OCI-LY7 (cell line): ENCODE measurements at places on chromosomes 3 and 15. TPM values are rescaled to one million over a fixed set of nuclear protein-coding genes. Genes with fewer than 3 reads are reported as not detected.

GRCh38 chr3:111068574-111068973 lies 3.0 kb upstream of the NECTIN3 start:
- no peak for DNase-seq

GRCh38 chr3:23439080-23439479 lies 236.0 kb downstream of the UBE2E2 start:
- DNase-seq: no peak

DNA sequence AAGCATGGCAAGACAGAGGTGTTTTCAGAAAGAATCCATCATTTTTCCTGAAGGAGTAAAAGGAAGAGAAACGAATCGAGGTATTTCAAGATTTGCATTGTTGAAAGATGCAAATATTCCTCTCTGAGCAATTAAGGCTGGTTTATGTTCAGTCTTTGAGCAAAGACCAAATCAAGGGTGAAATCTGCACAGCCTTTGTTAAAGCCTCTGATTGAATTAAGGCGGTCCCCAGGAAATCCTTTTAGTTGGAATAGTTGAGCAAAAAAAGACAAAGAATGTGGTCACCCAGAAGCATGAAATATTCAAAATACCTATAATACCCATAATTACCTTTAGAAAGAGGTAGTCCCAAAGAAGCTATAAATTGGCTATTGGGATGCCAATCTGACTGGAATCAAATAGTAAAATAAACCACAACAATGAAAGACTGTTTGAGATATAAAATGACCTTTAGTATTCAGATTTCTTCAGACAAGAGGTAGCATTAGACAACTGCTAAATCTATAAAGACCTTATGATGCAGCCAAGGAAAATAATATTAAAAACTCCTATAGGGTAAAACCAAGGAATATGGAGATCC lies 1218.1 kb downstream of the ROBO2 start:
- no peak for DNase-seq

GRCh38 chr15:63860155-63860554 lies 26.4 kb upstream of the HERC1 start:
- DNase-seq: peak; percentile 21

- DNase-seq: no peak
Observed at GRCh38 chr3:184796551-184796950, 15.4 kb upstream of the VPS8 start.

DNA sequence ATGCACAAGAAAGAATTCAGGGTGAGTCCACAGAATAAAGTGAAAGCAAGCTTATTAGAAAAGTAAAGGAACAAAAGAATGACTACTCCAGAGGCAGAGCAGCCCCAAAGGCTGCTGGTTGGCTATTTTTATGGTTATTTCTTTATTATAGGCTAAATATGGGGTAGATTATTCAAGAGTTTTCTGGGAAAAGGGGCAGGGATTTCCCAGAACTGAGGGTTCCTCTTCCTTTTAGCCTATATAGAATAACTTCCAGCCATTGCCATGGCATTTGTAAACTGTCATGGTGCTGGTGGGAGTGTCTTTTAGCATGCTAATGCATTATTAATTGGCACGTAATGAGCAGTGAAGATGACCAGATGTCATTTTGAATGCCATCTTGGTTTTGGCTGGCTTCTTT lies 13.6 kb downstream of the GLDN start:
- no peak for DNase-seq

GRCh38 chr3:5499404-5499803 lies 311.9 kb downstream of the EDEM1 start:
- DNase-seq: no peak

GRCh38 chr3:108664266-108664665 lies 74.7 kb downstream of the DZIP3 start:
- no peak for DNase-seq

GRCh38 chr3:106065831-106066230 lies 197.0 kb upstream of the CBLB start:
- no peak for DNase-seq

- DNase-seq: no peak
Observed at GRCh38 chr15:62035256-62035924, 24.9 kb downstream of the VPS13C start.

GRCh38 chr3:171258316-171258715 lies 201.9 kb downstream of the TNIK start:
- no peak for DNase-seq

GRCh38 chr15:72782274-72783003 lies 1.1 kb downstream of the ADPGK start:
- no peak for DNase-seq

DNA sequence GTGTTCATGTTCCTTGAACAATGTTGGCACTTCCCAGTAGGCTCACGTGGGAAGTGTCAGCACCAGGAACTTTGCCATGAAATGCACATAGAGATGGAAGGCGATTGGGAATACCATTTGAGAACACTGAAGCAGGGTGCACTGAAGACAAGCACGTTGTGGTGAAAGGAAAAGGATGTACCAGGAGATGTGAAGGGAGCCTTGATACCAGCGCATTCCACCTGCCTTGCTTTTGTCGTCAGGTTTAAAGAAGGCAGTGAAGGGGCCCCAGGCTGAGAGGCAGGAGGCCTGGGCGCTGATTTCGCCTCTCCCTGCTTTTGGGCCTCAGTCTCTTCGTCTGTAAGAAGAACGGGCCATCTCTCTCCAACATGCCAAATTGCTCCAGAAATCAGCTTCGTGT lies 194.5 kb upstream of the HES1 start:
- DNase-seq: no peak

- no peak for DNase-seq
Observed at GRCh38 chr3:138348754-138349739, 668 bp downstream of the MRAS start.

GRCh38 chr3:188097791-188098190 lies 56.2 kb upstream of the LPP start:
- peak; percentile 90 for DNase-seq

- no peak for DNase-seq
Observed at GRCh38 chr15:61387675-61388074, 158.6 kb upstream of the RORA start.

DNA sequence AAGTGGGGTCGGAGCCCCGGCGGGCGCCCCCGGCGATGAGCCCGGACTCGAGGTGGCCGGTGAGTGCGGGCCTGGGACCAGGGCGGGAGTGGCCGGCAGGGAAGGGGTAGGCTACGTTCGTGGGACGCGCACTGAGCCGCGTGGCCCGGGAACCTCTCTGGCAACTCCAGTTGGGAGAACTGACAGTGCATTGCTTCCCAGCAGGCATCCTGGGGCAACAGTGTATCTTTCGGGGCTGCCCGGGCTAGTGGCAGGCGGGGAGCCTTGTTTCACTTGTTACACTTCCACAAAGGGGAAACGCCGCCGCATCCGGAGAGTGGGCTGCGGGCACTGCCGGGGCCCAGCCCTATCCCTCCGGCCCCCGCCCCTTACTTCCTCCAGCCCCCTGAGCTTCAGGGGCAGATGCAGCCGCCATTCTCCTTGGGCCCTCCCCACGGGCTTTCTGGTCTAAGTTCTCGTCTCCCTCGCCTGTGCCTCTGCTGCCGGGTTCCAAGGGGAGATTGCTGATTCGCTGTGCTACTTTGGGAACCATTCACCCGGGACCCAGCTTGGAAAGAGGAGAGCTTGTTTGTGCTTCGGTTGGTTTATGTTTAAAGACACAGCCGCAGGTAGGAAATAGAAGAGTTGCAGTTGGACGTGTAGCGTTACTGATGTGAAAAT lies 675 bp downstream of the BRPF1 start:
- DNase-seq: peak; percentile 19

DNA sequence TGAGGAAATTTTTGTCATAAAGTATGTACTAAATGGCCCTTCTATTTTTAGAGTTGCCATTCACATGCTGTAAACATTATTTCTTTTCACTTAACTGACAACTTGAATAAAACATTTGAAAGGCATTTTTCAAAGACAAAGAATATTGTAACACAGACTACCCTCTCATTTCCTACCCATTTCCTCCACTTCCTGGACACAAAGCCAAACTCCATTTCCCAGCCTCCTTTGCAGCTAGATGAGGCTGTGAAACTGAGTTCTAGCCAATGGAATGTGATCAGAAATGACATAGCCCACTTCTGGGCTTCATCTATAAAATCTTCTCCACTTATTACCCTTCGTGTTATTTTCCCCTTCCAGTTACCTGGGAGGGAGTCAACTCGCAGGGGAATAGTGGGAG lies 288.9 kb upstream of the DPH6 start:
- no peak for DNase-seq

GRCh38 chr3:60514085-60514649 lies 737.1 kb downstream of the FHIT start:
- no peak for DNase-seq

GRCh38 chr3:182508919-182509711 lies 284.2 kb upstream of the ATP11B start:
- DNase-seq: peak; percentile 76

- no peak for DNase-seq
Observed at GRCh38 chr3:166526881-166527280, 689.7 kb upstream of the BCHE start.

GRCh38 chr3:184316792-184317191 lies 2.4 kb downstream of the EIF4G1 start:
- DNase-seq: no peak

DNA sequence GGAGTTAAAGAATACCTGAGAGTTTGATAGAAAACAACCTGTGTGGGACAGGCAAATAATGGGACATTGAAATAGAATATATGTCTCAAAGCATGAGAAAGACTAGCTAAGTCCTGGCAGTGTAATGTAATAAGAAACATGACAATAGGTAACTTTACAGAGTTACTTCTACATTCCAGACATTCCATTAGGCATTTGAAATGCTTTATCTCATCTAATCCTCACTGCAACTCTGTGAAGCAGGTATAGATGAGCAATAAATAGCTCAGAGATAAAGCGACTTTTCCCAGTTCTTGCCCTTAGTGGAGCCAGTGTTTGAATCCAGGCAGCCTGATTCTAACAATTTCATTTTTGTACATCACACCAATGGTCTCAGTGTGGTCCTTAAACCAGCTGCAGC lies 76.8 kb downstream of the CPNE4 start:
- no peak for DNase-seq

The MBD4 gene
- total RNA-seq: 74.6 and 86.1 TPM in 2 replicates

The GOLGA8S gene
- total RNA-seq: 0.09 and 0.10 TPM in 2 replicates

The STX19 gene
- not detected in 2 replicates for total RNA-seq

The MYLK gene
- not detected in 2 replicates for total RNA-seq

The SHF gene
- 2.5 and 3.2 TPM in 2 replicates for total RNA-seq

The TNNC1 gene
- total RNA-seq: 3.2 and 5.0 TPM in 2 replicates

The DOCK3 gene
- not detected in 2 replicates for total RNA-seq

The SLC12A8 gene
- 0.84 and 0.94 TPM in 2 replicates for total RNA-seq

The KBTBD13 gene
- not detected in 2 replicates for total RNA-seq

The RGMA gene
- not detected in 2 replicates for total RNA-seq

The METTL6 gene
- 23.5 and 28.4 TPM in 2 replicates for total RNA-seq

The GOLGA6L10 gene
- 0.39 and 0.49 TPM in 2 replicates for total RNA-seq

The KLHL18 gene
- 28.6 and 35.2 TPM in 2 replicates for total RNA-seq

The GOLGA6L7 gene
- total RNA-seq: not detected in 2 replicates
